Activated naive CD8-positive, alpha-beta T cell treated with anti-CD3 and anti-CD28 coated beads, Interleukin-2, amount 50 U/mL, for 16 hours (primary cell): ENCODE measurements at places on chromosomes 3 and 15.

- no peak for DNase-seq
Measured at GRCh38 chr3:11950576-11950975, 53.6 kb upstream of the SYN2 start.

- DNase-seq = no peak
Measured at GRCh38 chr3:126415661-126416591, 21.2 kb downstream of the CFAP100 start.

DNA sequence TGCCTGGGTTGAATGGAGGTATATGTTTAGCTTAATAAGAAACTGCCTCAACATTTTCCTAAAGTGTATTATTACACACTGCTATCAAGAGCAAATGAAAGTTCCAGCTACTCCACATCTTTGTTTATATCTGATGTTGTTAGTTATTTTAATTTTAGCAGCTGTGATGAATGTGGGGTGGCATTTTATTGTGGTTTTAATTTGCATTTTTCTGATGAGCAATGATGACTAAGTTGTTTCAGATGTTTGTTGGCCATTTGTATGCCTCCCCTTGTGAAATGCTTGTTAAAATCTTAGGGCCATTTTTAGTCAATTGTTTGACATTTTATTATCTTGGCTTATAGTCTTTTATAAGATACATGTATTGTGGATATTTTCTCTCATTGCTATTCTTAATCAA, 260.4 kb upstream of the SLCO3A1 start:
- no peak for DNase-seq

DNA sequence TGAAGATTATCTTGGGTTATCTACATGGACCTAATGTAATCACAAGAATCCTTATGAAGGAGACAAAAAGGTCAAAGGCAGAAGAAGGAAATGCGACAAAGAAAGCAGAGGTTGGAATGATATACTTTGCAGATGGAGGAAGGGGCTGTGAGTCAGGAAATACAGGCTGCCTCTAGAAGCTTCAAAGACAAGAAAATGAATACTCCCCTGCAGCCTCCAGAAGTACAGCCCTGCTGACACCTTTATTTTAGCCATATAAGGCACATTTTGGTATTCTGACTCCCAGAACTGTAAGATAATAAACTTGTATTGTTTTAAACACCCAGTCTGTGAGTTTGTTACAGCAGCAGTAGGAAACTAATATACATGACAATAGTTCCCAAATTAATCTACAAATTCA, 58.6 kb downstream of the SIDT1 start:
- no peak for DNase-seq

- DNase-seq = no peak
Measured at GRCh38 chr3:16427103-16427965, 86.2 kb downstream of the RFTN1 start.

DNA sequence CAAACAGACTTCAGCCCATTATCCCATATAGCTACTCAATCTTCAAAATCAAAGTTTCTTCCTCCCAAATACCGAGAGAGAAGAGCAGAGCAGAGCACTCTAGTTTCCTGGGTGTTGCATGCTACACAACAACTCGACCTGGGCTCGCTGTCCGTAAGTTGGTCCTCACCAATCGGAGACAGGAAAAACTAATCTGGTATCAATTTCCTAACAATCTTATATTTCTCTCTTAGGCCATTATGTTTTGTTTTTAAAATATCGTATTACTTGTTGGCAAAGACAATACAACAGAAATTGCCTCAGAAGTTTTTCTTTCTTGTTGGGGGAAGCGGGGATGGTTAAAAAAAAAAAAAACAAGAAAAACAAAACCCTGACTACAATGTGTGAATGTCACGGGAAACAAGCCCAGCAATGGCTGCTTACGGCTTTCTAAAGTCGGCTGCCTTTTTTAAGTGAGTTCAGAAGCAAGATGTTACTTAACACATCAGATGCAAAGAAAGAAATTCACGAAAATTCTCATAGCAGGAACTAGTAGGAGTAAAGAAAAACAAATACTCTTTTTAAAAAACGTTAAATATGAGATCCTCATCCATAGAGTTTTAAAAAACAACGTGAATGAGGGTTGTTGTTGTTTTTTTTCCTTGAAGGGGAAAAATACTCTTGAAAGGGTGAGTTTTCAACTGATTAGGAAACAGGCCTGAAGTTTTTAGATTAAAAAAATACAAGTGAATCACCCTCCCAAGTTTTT, 1.9 kb downstream of the VGLL4 start:
- DNase-seq = no peak

- no peak for DNase-seq
Measured at GRCh38 chr15:41900526-41901380, 6.9 kb upstream of the SPTBN5 start.

GRCh38 chr3:192901435-192901834, 16.2 kb downstream of the MB21D2 start:
- no peak for DNase-seq

DNA sequence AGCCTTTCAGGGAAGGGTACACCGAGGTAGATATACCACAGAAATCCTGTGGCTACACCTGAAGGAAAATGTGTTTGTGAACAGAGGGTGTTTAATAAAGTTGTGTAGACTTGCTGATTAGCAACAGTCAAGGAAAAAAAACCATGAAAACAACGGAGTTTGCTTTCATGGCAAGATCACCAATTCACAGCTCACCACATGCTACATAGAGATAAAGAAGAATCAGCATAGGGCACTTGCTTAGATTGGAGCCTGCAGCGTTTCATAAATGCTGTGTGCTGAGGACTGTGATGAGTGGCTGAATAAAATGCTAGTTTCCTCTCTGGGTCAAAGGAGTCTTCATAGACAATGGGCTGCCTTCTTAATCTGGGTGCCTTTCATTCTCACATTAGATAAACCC, 257.6 kb downstream of the SLC9A9 start:
- no peak for DNase-seq

DNA sequence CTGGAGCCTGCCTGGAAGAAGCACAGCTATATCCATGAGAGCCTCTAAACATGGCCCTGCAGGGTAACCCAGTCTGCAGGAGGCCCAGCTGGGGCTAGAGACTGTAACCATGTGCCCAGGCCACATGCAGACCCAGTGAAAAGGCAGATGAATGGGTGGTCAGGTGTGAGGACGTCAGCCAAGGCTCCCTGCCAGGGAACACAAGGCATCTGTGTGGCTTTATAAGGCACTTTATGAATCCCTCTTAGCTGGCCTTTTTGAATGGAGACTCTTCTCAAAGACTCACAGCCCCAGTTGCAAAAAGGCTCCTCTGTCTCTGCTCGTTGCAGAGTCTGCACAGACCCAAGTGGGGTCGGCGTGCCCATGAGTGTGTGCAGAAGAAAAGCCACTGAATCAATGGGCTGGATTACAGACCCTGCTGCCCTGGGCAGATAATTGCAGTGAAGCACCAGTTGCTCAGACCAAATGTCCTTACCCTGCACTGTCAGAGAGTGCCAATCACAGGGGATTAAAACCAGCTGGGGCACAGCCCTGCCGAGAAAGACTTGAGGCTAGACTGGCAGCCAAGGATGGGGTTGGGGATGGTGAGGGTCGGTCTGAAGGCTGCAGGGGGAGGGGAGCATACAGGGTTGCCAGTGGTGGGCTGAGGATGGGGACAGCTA, 154.2 kb downstream of the RAB11A start:
- no peak for DNase-seq

GRCh38 chr3:128503164-128503651, 10.2 kb upstream of the GATA2 start:
- DNase-seq = no peak

DNA sequence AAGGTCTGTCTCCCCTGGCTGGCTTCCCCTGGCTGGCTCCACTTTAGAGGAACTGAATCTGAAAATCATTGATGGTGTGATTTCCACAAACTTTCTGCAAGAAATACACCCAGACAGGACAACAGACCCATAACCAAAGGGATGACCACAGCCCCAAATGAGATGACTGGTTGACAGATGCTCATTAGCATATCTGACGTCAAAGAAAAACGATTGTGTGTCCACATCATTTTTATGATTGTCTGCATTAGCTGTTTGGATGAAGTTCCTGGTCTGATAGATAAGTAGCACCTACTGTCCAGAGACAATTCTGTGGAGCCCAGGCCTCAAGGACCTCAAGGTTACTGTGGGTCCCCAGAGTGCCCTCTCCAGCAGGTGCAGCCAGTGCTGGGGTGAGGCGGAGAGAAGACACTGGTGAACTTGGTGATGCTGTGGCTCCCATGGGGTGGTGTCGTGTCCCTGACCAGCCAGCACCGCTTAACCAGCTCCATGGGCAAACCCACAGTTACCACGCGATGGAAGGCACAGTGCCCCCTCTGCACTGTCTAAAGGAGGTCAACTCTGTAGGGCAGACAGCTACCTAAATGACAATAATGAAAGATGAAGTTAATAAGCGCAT, 127.4 kb downstream of the NSMCE3 start:
- no peak for DNase-seq

DNA sequence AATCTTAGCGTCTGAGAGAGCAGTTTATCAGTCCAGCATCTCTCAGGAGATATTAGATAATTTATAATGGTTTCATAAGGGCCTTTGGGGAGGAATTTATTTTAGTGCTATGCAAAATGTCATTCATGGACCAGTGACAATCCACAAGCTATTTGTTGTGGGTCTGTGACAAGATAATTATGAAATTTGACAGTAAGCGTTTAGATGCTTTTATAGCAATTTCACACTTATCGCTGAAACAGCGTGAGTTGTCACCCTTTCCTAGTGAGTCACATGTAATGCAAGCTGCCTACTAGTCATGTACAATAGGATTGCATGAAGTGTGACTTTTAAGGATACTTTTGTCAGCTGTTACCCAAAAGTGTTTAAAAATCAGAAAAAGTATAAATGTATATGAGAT, 315.6 kb upstream of the THBS1 start:
- no peak for DNase-seq

DNA sequence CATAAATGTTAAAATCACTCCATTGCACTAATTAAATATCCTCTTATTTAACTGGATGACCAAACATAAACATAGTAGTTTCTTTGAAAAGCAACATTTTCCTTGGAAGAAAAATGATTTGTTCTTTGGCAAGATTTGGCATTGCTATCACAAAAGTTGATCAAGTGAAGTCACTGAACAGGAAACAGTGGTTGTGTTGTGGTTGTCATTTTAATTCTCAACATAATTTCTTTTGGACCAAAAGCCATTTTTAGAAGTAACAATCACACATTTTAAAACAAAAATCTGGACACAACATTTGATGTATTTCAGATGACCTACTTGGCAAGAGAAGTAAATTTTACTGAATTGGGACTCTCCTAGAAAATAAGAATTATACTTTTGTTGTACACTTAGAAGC, 872.3 kb downstream of the ROBO1 start:
- DNase-seq = no peak

GRCh38 chr15:49238342-49238741, 68.3 kb downstream of the GALK2 start:
- DNase-seq = no peak

DNA sequence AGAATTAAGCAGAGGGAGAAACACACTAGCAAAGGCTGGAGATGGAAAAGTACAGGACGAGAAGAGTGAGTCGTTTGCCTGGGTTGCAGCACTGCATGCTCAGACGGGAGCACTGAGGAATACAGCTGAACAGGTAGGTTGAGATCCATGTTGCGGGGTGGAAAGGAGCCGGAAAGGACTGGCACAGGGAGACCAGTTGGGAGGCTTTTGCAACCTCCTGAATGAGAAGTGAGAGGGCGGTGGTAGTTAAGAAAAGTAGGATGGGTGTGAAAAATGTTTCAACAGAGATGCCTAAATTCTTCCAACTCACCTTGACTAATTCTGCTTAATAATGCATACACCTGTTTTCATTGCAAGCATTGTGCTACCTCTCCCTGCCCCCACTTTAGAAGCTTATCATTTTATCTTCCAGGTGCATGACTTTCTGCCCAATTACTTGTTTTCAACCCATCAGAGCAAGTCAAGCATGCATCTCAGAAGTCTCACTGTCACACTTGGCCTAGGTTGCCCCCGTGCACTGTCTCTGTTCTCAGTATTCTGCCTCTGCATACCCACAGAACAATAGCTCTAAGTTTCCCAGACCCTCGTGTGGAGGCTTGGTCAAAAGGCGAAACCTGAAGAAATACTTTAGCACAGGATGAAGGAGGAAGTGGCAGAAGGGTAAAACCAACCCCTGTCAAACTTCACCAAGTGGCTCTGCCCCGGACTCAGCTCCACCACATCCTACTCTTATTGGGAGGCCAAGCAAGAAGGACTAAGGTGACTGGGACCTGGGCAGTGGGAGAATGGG, 199.3 kb upstream of the BCL6 start:
- DNase-seq = no peak

DNA sequence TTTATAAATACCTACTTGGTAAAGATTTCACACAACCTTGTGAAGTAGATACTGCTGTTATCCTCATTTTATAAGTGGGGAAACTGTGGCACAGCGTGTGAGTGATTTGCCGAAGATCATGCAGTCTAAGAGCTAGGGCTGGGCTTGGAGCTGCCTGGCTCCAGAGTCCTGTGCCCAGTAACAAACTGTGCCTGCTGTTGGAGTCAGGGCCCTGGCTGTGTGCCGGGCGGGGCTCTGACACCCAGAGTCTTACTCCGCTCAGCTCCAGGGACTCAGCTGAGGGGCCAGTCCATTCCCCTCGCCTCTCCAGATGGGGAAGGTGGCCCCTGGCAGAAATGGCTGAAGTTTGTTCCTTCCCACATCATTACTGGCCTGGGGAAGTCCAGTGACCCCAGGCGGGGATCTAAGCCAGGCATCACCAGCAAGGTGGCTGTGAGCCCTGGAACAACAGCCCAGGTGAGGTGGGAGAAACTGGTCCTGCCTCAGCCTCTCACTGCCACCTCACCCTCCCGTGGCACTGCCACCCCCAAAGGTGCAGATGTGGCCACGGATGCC, 17.3 kb upstream of the PLXNA1 start:
- DNase-seq = no peak

DNA sequence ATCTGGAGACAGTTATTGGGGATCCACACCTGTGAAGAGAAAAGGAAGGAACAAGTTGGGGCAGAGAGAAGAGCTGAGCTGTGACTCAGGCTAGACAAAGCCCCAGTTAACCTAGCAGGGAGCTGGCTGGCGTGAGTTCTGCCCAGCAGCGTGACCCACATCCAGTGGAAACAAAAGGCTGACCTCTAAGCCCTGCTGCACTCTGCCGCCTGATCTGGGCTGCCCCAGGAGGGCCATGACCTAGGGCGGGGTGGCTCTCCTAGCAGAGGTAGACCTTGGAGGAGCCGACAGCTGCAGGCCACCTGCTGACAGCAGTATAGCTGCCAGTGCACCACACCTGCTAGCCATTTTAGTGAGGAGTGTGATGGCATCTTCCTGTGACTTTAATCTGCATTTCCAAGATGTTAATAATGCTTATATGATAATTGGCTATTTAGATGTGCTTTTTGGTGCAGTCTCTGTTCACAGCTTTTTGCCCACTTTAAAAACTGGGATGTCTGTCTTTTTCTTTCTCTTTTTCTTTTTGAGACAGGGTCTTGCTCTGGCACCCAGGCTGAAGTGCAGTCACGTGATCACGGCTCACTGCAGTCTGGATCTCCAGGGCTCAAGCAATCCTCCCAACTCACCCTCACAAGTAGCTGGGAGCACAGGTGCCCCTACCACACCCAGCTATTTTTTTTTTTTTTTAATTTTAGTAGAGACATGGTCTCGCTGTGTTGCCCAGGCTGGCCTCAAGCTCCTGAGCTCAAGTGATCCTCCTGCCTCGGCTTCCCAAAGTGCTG, 78.1 kb downstream of the LSM3 start:
- no peak for DNase-seq
